ENCODE measurements at places on chromosomes 3 and 15.
A peak's percentile ranks its signal among the peaks of the same experiment; 100 is the strongest.

DNA sequence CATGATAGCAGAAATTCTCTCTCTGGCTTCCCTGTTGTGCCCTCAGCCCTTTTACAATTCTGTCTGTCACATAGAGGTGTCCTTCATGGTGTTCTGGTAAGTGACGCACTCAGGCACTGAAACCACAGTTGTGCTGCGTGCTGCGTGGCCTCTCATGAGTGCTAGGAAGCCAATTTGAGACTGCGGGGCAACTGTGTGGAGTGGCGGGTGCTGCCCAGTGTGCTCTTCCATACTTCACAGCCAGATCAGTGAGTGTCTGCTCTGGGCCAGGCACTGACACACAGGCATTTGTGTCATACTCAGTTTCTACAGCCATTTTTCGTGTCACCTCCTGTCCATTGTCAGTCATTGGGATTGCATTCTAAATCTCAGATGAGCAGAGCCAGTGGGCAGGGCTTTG is 133.1 kb upstream of the PLXNA1 start:
- no peak for DNase-seq

DNA sequence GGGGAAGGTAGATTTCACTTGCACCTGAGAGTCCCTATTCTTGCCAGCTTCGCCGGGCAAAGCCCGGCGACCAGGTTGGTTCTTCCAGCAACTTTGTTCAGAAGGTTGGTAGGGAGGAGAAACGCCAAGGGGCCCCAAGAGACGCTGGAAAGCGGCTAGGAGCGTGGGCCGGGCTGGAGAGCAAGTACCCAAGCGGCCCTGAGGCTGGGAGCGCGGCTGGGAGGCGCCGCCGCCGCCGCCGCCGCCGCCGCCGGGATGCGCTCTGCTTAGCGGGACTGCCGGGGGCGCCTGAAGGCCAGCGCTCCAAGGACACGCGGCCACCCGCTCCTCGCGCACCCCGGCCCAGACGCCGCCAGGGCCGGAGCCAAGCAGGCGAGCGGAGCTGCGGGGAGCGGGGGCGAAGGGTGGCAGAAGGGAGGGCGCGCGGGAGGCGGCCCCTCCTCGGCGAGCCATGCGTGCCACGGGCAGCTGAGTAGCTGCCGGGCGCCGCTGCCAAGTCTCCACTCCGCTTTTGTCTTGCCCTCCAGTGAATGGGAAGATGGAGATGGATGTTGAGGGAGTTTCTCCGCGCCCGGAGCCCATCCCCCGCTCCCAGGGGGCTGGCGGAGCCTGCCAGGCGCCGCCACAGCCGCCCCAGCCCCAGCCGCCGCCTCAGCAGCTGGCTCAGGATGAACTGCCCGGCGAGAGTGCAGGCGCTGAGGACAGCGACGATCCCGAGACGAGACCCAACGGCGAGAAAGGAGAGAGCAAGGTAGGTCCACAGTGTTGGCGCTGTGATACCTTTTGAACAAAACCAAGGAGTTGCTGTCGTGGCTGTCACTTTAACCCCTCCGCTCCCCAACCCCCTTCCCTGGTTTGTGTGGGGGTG is 227.4 kb upstream of the AZI2 start:
- no peak for DNase-seq

DNA sequence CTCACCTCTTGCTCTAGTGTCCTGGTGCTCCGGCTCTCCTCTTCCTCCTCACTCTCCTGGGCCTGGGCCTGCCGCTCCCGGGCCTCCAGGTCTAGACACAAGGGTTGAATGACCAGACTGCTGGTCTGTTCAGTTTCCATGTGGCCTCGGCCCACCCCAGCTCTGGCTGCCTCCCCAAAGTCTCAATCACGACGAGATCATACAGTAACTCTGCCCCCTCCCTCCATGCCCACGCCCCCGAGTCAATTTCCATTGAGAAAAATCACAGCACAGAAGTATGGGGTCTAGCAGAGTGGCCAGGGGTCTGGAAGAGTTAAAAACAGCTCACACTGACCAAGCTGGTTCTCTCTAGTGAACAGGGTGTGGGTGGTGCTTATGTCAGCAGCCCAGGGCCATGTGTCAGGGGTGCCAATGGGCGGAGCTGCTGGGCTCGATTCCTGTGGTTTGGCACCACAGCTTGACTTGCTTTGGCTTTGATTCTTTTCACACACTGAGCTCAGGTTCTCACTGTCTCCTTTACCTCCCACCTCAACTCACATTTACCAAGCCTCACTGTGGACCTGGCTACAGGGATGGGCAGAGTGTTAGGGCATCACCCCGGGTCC is 6.9 kb downstream of the C15orf62 start:
- DNase-seq: no peak

DNA sequence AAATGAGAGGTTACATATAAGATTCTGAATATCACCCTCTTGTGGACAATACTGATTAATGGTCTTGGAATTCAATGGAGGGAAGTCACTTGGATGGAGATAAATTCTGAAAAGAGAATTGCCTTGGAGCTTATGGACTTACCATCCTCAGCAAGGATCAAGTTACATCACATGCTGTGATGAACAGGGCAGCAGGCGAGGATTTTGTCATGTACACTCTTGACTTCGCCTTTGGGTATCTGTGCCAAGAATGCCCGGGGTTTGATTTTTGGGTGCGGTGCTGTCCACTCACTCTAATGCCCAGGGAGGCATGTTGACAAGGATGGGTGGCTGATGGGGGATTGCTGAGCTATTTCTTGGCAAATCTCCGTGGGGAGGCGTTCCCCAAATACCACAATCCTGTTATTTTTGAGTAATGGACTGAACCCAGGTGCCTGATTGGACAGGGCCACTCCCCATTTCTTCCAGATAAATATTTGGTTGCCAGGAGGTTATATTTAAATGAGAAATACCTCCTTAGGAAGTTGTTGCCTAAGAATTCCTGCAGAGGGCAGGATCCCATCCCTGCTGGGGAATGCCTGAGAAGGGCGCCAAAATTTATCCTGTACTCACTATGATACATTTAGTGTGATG is 96.3 kb downstream of the TPRG1 start:
- no peak for DNase-seq

GRCh38 chr15:56950979-56951378 is 32.5 kb downstream of the TCF12 start:
- no peak for DNase-seq

DNA sequence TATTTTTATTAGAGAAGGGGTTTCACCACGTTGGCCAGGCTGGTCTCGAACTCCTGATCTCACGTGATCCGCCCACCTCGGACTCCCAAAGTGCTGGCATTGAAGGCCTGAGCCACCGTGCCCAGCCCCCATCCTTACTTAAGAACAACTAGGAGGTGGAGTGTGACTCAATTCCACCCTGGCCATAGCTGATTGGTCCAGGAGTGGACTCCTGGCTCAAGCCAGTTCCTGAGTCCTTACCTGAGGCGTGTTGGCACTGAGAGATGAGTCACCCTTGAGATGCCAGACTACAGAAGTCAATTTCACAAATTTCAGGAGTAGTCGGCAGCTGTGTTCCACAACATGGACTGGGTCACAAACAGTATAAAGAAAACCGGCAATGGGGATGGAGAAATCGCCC is 124.2 kb downstream of the SHQ1 start:
- DNase-seq: no peak

DNA sequence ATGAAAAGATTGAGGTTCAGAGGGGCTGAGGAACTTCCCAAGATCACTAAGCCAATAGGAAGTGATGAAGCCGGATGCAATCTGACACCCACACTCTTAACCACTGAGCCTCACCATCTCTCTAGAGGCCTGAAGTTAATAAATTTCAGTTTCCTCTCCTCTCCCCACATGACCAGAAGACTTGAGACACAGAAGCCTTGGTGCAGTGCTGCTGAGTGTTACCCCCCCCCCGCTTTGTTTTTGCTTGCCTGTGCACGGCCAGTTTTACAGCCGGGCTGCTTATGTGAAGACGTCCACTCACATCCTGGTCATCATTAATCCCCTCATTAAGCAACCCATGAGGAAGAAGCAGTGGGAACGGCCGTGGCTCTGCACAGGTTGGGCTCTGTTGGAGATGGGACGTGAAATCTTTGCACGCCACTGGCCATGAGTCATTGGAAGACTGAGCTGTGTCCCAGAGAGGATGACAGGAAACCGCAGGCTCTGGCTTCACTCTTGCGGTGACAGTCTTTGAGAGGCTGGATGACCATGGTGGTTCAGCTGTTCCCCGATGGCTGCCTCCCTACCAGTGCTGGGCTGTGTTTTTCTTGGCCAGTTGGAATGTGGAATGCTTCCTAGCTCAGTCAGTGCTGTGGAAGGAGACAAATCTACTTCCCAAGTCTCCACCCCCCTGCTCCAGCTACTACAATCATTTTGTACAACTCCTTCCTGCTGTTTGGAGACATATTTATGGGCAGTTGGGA is 232.6 kb upstream of the LRTM1 start:
- peak; percentile 73 for DNase-seq

- DNase-seq: no peak
Observed at GRCh38 chr15:79981831-79982455, 10.9 kb upstream of the BCL2A1 start.

DNA sequence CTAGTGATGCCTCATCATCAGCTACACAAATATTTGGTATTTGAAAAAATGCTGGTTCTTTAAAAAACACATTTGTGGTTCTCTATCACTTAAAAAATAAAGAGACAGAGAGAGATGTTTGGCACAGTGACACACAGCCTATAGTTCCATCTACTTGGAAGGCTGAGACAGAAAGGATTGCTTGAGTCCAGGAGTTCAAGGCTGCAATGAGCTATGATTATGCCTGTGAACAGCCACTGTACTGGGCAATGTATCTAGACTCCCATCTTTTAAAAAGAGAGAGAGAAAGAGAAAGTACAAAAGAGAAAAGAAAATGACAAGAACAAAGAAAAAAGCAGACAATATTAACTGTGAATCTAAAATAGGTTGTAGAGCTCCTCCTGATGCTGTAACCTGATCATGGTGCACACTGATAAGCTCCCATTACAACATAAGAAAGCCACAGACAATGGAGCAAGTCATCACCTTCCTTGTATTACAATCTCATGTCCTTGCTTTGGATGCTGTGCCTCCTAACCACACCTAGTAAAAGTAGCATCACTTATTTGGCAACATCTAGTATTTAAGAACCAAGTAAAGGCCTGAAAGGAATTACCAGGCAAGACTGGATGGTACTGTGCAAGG is 31.7 kb upstream of the MAP4 start:
- no peak for DNase-seq

DNA sequence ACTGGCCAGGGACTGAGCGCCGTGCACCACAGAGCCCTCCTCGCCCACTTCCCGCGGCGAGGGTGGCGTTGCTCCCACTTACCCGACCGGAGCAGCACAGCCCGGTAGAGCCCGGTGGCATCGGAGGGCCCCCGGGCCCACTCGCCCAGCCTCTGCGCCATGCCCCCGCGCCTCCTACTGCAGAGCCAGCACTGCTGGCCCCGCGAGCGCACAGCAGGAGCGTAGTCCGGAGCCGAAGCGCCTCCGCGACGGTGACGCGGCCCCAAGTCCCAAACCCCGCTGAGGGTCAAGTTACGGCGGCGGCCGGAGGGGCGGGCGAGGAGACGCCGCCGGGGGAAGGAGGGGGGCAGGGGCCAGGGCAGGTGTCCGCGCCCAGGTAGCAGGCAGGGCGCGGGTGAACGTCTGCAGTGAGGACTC is 9.6 kb upstream of the FAM107A start:
- no peak for DNase-seq

Data from coronary artery (tissue), 2 donors.